ENCODE measurements at places on chromosomes 4 and X.

- DNase-seq = no peak
Measured at GRCh38 chr4:152073351-152074087, 312.7 kb upstream of the GATB start.

GRCh38 chr4:81369886-81370285, 101.8 kb downstream of the RASGEF1B start:
- no peak for DNase-seq

DNA sequence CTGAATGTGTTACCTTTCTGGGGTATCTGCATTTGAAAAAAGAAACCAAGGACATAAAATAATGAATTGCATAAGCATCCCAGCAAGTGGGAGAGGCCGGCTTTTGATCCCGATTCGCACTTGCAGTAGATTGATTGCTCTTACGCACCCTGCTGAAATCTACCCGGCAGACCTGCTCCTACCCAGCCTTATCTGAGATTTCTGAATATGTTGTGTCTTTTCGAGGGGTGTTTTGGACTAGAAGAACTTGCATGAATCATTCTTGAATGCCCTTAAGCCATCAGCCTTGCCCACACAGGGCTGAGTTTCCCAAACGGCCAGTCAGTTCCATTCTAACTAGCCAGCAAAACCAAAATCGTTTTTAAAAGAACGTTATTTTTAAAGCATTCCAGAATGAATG, 174.4 kb upstream of the BCOR start:
- no peak for DNase-seq

DNA sequence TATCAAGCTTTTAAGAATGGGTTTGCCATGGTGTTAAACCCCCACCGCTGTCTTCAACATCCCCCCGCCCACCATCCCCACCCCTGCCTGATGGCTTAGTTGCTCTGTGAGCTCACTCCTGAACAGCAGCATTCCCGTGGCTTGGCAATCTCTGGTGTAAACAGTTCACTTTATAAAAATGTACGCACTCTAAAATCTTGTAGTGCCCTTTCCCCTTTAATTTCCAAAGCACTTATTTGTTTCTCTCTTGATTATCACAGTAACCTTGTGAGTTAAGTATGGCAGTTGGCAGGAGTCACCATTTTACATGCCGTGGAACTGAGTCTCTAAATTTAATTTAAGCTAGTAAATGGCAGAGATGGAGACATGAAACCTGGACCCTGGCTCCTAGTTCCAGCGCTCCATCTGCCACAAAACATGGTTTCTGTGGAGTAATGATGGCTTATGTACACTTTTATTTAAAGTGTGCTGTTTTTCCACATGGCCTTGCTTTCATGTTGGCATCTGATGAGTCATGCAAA, 123.1 kb downstream of the AFF1 start:
- DNase-seq = no peak

GRCh38 chr4:128727658-128728057, 81.8 kb upstream of the JADE1 start:
- DNase-seq = no peak

DNA sequence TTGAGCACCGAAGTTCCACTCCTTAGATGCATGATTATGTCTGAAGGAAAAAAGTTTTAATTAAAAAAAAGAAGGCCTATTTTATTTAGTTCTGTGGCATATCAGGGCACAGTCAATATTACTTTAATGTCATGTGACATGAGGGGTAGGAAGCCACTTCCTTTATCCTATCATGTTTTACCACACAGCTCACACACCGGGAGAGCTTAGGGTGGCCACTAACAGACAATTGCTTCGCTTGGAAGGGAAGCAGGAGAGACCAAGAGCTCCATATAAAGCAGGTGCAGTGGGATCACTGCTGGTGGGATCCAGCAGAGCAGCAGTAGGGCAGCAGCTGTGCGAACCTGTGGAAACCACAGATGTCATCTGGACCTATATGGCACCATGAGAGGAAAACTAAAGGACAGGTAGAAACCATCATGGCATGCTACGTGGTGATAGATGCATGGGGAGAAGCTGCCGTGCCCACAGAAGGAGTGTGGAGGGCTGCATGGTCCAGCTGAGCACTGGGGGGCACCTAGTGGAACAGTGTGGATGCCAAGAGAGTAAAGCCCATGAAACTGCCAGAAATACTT, 52.0 kb downstream of the DTHD1 start:
- DNase-seq = no peak

- DNase-seq = no peak
Measured at GRCh38 chr4:168659741-168660465, 163.1 kb downstream of the PALLD start.

DNA sequence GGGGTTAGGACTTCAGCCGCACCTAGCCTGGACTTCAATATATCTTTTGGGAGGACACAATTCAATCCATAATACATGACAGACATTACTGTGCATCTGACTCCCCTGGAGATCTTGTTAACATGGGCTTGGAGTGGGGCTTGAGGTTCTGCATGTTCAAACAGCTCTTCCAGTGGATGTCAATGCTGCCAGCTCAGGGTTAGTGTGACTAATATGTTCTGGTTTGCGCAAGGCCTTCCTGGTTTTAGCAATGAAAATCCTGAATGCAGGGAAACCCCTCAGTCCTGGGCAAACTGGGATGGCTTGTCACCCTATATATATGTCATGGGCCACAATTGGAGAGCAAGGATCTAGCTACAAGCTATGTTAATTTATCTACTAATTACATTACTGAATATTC, 2.7 kb upstream of the TSPAN7 start:
- DNase-seq = no peak

GRCh38 chrX:65668377-65669310, 1.2 kb downstream of the MSN start:
- peak; percentile 42 for DNase-seq

GRCh38 chr4:163109967-163110366, 56.7 kb downstream of the NAF1 start:
- DNase-seq = no peak
